ENCODE measurements at places on chromosomes 3 and 15. TPM values are rescaled to one million over a fixed set of nuclear protein-coding genes. Genes with fewer than 3 reads are reported as not detected.

Gene HDC
- not detected for total RNA-seq

Gene CCDC39
- total RNA-seq, result not detected

GRCh38 chr3:127694467-127695215 lies 21.9 kb downstream of the ABTB1 start:
- peak; percentile 51 for DNase-seq

GRCh38 chr3:151209654-151210053 lies 6.6 kb upstream of the GPR171 start:
- no peak for DNase-seq

DNA sequence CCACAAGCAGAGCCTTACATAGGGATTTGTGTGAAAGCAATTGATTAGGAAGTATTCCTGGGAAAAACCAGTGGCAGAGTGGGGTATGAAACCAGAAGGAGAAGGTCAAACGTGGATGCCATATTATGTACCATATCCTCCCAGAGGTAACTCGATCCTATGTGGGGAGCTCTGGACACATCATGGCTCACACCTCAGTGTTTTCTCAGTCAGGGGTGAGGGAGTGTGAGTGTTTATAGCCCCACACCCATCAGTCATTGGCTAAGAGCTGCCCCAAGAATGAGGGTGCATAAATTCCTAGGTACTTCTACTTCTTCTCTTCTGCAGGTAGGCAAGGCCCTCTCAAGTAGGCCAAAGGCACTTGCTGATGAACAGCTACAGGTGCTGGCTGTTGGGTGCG lies 28.2 kb upstream of the PDZRN3 start:
- no peak for DNase-seq

- no peak for DNase-seq
Measured at GRCh38 chr15:69810431-69811354, 287.0 kb downstream of the TLE3 start.

DNA sequence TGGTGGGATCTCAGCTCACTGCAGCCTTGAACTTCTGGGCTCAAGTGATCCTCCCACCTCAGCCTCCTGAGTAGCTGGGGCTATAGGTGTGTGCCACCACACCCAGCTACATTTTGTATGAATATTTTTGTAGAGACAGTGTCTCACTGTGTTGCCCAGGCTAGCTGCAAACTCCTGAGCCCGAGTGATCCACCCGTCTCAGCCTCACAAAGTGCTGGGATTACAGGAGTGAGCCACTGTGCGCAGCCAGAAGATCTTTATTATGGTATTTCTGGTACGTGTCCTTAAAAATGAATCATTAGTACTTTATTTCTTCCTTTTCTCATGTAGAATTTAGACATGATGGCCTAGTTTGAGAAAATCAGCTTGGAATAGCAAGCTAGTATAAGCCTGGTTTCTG lies 153.3 kb downstream of the BCHE start:
- DNase-seq, result no peak

- DNase-seq, result peak; percentile 5
Measured at GRCh38 chr15:90126596-90127435, 24.5 kb upstream of the IDH2 start.

- no peak for DNase-seq
Measured at GRCh38 chr15:57152133-57152532, 224.2 kb upstream of the CGNL1 start.

- DNase-seq, result peak; percentile 87
Measured at GRCh38 chr15:67043939-67044771, 21.2 kb upstream of the SMAD3 start.

All from GM23248 (cell line).